ENCODE measurements at places on chromosomes 6 and 20.

- DNase-seq = no peak
Observed at GRCh38 chr20:2399390-2399789, 18.7 kb downstream of the TGM6 start.

GRCh38 chr6:165231581-165232561 lies 77.5 kb downstream of the C6orf118 start:
- peak; percentile 72 for DNase-seq

GRCh38 chr6:29933955-29934354 lies 8.4 kb upstream of the HLA-A start:
- DNase-seq = no peak

- DNase-seq = no peak
Observed at GRCh38 chr6:18317850-18318249, 53.5 kb upstream of the DEK start.

GRCh38 chr6:9412951-9413559 lies 977.7 kb upstream of the SLC35B3 start:
- DNase-seq = peak; percentile 13

DNA sequence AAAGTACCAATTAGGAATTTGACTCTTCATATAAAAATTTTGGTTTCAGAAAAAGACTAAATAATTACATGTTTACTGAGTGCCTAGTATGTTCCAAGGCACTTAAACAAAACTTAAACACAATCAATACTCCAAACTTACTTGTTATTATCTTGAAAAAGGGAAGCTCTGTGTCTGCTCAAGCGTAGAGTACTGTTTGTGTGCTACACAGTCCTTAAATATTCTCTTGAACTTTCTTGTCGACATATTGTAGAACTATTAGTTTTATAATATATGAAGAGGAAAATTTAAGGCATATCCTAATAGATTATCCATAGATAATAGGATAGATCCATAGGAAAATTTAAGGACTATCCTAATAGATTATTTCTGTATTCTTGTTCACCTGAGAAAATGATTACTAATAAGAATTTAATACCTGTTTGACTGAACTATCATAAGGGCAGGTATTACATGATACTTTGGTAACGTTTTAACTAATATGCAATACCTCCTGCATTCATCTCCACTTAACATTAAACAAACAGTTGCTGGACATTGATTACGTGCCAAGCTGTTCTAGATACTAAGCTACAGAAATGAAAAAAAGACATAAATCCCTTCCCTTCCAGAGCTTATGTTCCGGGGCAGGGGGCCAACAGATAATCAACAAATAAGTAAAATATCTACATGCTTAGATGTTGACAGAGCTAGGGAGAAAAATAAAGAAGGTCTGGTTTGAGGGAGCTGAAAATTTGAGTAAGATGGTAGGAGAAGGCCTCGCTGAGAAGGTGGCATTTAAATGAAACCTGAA lies 115.2 kb upstream of the BCLAF1 start:
- no peak for DNase-seq

DNA sequence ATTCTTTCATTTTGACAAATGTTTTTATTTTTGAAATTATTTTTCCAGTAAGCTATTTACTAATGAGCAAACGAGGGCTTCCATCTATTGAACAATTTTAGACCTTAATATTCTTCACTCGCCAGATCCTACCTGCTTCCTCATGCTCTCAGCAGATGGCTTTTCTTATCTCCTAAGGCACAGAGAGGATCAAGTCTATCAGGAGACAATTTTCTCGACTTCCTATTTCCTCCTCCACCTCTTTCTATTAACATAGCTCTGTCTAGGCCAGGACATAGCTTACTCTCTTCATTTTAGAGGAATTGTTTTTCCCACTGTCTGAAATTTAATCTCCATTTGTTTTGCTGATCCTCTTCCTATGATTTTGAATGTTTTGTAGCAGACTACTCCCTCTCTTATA lies 87.0 kb upstream of the MAN1A1 start:
- no peak for DNase-seq

DNA sequence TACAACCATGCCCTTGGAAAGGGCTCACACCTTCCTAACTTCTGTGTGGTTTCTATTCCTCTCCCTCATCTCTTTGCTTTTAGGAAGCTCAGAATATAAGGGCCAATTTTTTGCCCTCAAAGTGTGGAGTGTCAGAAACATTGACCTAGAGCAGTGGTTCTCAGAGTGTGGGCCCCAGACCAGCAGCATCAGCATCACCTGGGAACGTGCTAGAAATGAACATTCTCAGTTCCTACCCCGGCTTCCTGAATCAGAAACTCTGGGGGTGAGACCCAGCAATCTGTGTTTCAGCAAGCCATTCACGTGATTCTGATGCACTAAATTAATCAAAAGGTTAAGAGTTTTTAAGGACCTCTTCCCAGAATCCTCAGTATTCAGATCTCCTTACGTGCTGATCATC lies 47.9 kb upstream of the IL17A start:
- no peak for DNase-seq

- DNase-seq = no peak
Observed at GRCh38 chr20:45612314-45612713, 17.2 kb upstream of the WFDC10A start.

GRCh38 chr6:17086469-17086868 lies 15.4 kb upstream of the STMND1 start:
- peak; percentile 78 for DNase-seq

DNA sequence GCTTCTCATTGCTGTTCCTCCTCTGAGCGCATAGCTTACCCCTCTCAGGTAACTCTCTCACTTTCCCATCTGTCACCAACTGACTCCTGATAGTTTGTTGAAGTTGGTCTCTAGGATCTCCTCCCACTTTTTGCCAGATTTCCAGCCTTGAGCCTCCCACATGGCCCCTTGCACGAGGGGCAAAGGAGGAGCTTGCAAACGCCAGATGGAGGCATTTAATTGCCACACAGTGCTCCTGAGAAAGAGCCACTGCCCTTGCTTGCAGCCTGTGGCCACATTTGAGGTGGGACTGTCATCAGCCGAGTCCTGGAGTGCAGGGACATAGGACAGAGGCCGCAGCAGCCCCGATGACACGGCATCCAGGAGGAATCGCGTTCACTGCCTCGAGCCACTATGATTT lies 348.7 kb downstream of the SMOC2 start:
- no peak for DNase-seq

- DNase-seq = no peak
Observed at GRCh38 chr6:44156494-44157151, 2.0 kb upstream of the CAPN11 start.

DNA sequence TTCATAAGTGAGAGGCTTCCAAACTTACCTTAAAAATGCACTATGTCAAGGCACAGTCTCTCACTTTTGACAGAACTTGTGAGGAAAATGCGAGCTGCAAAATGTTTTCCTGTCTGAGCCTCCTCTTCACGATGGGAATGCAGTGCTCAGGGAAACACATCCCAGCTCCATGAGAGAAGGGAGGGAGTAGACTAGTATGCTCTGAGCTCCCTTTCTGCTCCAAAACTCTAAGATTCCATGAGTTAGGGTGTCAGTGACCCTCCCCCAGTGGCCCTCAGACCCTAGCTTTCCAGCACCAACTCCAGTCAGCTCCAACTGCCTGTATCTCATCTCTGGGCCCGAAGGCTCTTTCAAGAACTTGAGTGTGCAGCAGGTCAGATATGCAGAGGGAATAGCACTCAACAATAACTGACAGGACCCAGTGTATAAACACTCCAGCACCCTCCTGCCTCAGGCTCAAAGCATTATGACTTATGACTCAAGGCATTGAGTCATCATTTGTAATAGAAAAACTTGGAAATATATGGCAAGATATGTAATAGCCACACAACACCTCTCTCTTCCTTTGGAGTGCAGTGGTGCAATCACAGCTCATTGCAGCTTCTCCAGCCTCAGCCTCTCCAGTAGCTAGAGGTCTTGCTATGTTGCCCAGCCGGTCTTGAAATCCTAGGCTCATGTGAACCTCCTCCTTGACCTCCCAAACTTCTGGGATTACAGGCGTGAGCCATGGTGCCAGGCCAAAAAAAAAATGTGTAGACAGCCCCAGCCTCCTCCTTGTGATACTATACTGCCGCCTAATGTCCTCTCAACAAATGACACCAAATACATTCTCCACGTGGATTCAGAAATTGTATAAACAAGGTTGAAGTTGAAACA lies 16.7 kb upstream of the ENTPD6 start:
- peak; percentile 72 for DNase-seq

DNA sequence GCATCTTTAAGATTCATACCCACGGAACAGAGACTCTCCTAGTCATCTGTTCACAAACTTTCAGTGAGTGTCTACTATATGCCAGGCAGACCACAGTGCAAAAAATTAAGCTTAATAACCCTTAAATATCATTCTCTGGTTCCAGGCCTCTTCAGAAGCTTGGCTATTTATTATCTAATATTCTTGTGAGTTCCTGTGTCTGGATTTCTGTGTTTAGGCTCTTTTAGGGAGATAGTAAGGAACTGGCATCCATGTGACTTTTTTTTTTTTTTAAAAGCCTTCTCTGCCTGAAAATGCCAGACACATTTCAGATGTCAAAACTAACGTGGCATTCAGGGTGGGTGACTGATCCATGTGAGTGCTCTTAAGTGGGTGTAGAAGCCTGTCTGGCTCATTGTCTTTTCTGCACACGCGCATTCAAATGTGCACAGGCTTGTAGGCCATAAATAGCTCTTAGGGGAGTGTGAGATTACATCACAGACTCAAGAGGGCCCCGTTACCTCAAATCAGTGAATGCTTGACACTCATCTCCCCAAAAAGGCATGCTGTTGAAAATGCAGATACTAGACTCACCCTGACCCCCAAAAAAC lies 141.9 kb downstream of the GMPR start:
- no peak for DNase-seq

GRCh38 chr6:15533379-15534026 lies 129.3 kb downstream of the DTNBP1 start:
- no peak for DNase-seq

- DNase-seq = peak; percentile 22
Observed at GRCh38 chr6:48135323-48136084, 24.5 kb upstream of the PTCHD4 start.

DNA sequence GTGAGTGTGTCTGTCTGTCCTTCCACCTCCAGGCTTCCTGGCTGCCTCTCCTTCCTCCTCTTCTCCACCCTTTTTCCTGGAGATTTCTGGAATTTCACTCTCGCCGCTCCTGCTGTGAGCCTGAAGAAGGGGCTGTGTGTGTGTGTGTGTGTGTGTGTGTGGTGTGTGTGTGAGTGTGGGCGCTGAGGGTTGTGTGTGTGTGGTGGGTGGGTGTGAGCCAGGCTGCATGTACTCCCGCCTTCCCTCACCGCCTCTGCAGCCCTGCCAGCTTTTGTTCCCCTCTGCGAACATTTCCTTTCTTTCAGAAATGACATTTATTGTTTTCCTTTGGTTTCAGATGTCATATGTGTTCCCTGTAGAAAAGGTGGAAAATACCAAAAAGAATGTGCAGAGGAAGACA lies 76.0 kb downstream of the SRC start:
- DNase-seq = no peak

- DNase-seq = no peak
Observed at GRCh38 chr20:62368976-62369814, 2.1 kb upstream of the LAMA5 start.

DNA sequence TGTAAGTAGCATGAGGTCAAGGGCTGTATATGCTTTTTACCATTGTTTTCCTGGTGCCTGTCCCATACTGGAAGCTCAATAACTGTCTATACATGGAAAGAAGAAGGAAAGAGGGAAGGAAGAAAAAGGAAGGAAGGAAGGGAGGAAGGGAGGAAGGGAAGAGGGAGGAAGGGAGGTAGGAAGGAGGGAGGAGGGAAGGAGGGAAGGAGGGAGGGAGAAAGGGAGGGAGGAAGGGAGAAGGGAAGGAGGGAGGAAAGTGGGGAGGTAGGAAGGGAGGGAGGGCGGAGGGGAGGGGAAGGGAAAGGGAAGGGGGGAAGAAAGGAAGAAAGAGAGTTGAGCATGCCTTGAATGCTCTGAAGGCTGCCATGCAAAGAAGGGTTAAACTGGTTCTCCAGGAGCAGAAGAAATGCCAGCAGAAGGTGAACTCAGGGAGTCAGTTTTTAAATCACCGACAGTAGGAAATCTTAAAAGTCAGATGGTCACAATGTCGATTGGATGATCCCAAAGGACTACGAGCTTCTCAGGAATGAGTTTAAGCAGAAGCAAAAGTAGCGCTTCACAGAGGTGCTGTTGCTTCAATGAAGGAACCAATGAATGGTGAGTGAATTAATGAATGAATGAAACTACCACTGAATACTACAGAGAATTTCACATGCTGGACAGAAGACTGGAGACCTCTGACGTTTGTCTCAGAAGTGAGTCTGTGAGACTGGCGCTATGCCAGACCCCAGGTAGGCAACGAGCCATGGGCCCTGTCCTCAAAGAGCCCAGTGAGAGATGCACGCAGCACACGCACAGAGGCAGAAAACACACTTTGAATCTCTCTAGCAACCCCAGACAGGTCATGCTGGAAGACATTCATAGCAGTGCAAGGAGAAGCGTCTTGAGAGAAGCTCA lies 117.6 kb downstream of the MRPL14 start:
- no peak for DNase-seq

All from AG10803 (cell line).